ENCODE measurements at places on chromosomes 1 and 21. TPM values are rescaled to one million over a fixed set of nuclear protein-coding genes. Genes with fewer than 3 reads are reported as not detected.

The HLCS gene
- total RNA-seq: 33.1 TPM

The FAM78B gene
- total RNA-seq: 4.0 TPM

The CATSPERE gene
- total RNA-seq: not detected

The RXFP4 gene
- total RNA-seq: not detected

The RGS4 gene
- total RNA-seq: 68.6 TPM

The COL6A2 gene
- total RNA-seq: 480 TPM

The LDLRAD1 gene
- total RNA-seq: not detected

The C1orf94 gene
- 0.06 TPM for total RNA-seq

Measured in Daoy (cell line).